ENCODE measurements at places on chromosomes 5 and 9.

GRCh38 chr5:88877826-88878225 is 5.2 kb downstream of the MEF2C start:
- DNase-seq, result no peak

DNA sequence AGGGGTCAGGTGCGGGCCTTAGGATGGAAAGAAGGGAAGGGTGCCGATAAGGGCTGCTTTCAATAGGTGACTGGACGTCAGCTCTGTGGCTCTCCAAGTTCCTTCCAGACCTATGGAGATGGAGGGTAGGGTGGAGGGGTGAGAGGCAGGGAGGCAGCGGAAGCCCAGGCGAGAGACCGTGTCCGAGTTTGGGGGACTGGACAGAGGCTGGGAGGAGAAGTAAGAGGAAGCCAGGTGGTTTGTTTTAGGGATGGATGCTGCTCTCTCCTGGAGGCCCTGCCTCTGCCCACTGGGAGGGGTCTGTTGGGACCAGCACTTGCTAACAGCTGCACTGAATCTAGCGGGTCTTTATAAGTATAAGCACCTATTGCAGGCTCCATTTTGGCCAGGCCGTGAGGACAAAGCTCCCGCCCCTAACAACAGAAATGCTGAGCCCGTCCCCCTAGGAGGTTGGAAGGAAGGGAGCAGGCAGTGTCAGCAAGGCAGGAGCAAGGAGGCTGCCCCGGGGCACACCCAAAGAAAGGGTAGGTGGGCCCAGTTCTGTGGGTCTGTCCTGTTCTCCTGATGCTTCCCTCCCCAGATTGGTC is 167.5 kb downstream of the DAB2IP start:
- no peak for DNase-seq

DNA sequence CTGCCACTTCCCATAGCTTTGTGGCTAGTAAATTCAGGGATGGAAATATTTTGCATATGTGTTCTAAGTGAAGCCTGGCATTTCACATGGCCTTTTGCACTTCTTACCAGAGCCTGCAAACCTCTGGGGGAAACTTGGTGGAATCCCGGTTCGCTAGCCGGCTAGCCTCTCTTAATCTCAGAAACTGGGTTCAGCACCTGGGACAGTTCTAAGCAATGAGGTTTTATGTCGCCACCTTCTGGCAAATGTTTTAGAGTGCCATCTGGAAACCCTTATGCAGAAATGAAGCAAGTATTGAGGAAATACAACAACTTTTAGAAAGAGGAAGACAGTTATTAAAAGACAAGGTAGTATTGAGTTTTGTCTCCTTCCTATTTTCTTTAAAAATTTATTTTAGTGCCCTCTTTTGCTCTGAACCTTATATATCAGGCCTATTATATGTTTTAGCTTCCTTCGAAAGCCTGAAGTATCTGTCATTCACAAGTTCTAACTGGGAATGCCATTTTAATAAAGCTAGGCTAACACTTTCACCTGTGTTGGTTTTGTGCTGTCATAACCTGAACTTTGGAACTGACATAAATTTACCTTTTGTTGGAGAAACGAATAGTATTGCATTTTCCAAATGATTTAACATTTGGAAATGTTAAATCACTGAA is 963 bp upstream of the HTR1A start:
- peak; percentile 27 for DNase-seq

DNA sequence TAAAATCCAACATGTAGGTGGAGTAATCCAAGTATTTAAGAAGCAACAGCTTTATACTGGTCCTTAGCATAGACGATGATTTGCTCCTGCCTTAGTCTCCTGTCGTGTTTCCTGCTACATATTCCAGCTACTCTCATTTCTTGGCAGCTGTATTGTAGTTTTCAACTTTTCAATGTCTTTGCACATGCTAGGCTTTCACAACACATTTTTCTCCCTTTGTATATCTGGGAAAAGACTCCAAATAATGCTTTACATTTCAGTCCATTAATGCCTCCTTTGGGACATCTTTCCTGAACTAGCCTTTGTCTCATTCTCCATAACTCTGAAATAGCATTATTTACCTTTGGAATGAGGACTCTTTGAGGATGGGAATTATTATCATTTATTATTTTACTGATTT is 508.0 kb downstream of the PTPRD start:
- DNase-seq, result no peak

DNA sequence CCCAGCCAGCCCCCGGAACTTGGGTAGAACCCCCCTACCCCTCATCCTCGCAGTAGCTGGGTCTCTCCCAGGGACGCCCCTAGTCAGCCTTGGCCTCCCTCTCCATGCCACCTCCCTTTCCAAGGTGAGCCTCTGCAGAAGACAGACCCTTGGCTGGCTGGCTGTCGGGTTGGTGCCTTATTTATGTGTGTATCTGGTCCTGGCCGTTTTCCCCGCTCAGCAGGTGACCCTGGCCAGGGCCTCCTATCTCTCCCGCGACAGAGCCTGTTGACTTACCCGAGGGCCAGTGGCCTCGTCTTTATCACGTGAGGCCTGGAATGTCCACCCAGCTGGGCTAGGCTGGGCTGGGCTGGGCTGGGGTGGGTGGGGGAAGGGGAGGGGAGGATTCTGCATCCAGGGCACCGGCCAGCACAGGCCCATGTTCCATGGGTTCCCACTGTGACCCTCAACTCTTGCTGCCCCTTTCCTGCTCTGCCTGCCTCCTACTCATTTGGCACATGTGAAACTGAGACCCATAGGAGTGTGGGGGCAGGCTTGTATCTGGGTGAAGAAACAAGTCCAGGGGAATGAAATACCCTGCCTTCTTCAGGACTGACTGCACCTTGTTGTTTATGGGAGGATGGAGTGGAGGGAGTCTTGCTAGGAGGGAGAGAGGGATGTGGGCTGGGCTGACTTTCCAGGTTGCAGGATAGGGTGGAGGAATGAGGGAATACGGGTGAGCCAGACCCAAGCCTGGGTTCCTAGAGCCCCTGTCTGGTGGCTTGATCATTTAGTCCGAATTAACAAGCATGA is 3.1 kb downstream of the CXXC5 start:
- no peak for DNase-seq

DNA sequence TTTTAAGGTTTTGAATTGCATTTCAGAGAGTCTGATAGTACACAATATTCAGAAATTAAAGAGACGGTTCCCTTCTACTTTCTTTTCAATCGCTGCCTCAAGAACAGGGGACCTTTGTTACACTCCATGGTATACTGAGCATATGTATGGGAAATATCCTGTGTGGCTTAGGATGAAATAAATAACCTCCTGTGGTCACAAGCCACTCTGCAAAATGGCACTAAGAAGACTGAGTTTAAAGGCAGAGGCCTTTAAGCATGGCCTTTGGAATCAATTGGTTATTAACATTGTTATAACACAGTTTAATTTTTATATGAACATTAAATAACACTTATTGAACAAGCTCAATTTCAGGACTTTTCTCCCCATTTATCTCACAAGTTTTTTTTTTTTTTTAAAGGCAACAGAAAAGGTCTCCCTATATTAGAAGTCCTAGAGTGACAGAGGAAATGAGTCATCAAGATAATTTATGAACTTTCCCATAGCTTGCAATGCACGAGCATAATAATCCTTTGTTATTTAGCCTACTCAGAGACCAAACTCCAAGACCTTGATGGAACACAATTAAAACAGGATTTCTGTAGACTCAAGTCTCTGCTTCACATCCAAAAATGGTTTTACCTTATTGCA is 341.9 kb downstream of the TMEM167A start:
- DNase-seq, result no peak

DNA sequence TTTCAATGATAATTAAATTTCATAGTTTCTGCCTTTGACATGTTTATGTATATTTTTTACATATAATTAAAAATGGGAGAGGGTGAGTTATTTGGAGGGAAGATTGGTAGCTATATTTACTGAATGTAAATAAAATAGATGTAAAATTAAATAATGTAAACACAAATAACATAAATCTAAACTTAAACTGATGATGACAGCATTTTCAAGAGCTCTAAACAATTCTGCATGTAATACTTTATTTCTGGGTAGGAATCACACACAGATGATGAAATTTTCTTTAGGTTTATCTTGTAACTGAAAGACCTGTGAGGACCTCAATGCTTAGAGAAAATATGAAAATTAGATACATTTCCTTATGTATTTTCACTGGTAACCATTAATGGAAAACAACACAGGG is 42.2 kb upstream of the RIOK2 start:
- DNase-seq, result no peak

GRCh38 chr5:112929336-112930081 is 7.5 kb upstream of the REEP5 start:
- no peak for DNase-seq

All from NCI-H2081 (cell line).